ENCODE measurements at places on chromosomes 1 and 21. TPM values are rescaled to one million over a fixed set of nuclear protein-coding genes. Genes with fewer than 3 reads are reported as not detected.

GRCh38 chr21:31622397-31622796 lies 37.1 kb upstream of the SOD1 start:
- peaks cover 14% of the 10 kb centered on the region for H3K4me1 ChIP-seq
- no peak overlapping the region for H3K4me3 ChIP-seq
- H3K27ac ChIP-seq: no peak overlapping the region
- H3K27me3 ChIP-seq: no peaks in the 10 kb centered on the region
- H3K36me3 ChIP-seq: no peaks in the 10 kb centered on the region

DNA sequence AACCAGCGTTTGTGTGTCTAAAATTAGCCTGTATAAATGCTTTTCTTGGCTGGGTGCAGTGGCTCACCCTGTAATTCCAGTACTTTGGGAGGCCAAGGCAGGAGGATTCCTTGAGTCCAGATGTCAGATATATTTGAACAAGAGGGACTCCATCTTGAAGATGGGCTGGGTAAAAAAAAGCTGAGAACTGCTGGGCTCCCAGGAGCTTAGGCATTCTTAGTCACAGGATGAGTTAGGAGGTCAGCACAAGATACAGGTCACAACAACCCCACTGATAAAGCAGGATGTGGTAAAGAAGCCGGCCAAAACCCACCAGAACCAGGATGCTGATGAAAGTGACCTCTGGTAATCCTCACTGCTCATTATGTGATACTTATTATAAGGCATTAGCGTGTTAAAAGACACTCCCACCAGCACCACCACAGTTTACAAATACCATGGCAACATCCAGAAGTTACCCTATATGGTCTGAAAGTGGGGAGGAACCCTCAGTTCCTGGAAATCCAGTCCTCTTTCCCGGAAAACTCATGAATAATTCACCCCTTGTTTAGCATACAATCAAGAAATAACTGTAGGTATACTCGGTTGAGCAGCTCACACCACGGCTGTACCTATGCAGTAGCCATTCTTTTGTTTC lies 36.2 kb upstream of the ZNF496 start:
- peaks cover 8% of the 10 kb centered on the region for H3K4me1 ChIP-seq
- H3K27ac ChIP-seq: no peak overlapping the region
- H3K36me3 ChIP-seq: peaks cover 7% of the 10 kb centered on the region
- H3K27me3 ChIP-seq: peaks cover 7% of the 10 kb centered on the region
- no peak for DNase-seq
- no peak overlapping the region for H3K4me3 ChIP-seq

GRCh38 chr1:56590520-56591011 lies 11.2 kb upstream of the PLPP3 start:
- DNase-seq: no peak
- no peaks in the 10 kb centered on the region for H3K27me3 ChIP-seq
- no peak overlapping the region for H3K4me3 ChIP-seq
- peaks cover 3% of the 10 kb centered on the region for H3K4me1 ChIP-seq

DNA sequence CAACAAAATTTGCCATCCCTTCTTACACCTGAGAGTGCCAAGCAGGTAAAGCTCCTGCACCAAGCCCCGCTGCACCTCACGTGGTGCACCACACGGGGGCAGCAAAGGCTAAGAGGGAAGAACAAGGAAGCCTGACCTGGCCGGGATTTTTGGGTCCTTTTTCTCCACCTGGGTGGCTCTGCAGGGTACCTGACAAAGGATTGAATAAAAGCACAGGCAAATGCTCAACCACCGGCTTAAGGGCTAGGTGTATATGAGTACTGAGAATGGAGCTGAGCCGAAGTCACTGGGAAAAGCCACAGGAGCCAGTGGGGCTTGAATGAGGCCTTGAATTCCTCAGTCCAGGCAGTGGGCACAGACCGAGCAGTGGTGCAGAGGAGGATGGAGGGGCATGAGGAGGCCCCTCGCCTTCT lies 36.4 kb downstream of the ZNF697 start:
- DNase-seq: peak; percentile 73
- H3K36me3 ChIP-seq: no peaks in the 10 kb centered on the region
- H3K27me3 ChIP-seq: peaks cover 9% of the 10 kb centered on the region
- no peak overlapping the region for H3K27ac ChIP-seq

DNA sequence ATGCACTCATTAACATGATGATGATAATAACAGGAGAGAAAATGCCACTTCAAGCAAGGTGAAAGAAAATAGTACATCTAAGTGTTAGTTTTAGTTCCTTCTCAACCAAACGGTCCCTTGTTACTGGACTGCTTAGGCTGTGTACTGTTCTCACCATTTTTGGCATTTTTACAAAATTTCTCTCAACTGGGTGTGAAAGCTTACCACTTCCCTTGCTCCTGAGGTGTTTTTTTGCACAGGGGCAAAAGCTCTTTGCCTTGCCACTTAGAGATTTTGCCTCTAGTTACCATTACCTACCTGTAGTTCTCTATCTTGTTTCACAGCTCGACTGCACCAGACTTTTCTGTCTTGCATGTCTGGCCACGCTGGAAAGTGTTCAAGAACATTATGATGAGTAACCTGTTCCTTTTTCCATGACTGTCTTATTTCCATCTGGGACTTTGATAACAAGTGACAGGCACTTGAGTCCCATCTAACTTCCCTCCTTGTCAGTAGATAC lies 10.7 kb downstream of the NEK7 start:
- H3K27ac ChIP-seq: no peak overlapping the region
- DNase-seq: no peak
- H3K4me1 ChIP-seq: peaks cover 9% of the 10 kb centered on the region
- H3K27me3 ChIP-seq: no peaks in the 10 kb centered on the region

GRCh38 chr21:36813052-36813451 lies 114.1 kb downstream of the SIM2 start:
- no peaks in the 10 kb centered on the region for H3K36me3 ChIP-seq
- no peak for DNase-seq
- no peak overlapping the region for H3K4me3 ChIP-seq
- H3K27me3 ChIP-seq: no peaks in the 10 kb centered on the region
- no peaks in the 10 kb centered on the region for H3K4me1 ChIP-seq

DNA sequence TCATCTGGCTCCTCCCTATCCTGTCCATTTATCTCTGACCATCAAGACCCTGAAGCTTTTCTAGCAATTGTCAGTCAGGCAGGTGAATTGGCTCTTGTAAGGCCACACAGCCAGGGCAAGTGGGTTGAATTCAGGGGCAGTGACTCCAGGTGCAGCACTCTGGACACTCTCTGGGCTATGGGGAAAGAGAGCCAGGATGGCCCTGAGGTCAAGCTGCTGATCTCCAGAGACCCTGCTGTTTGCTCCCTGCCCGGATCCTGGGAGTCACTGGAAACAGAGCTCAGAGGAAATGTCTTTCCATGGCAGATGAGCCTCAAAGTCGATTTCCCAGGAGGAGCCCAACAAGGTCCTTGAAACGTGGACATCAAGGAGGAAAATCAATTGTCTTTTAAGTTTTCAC lies 184.4 kb downstream of the C1orf94 start:
- DNase-seq: no peak
- peaks cover 41% of the 10 kb centered on the region for H3K27me3 ChIP-seq
- H3K4me3 ChIP-seq: no peak overlapping the region
- H3K4me1 ChIP-seq: peaks cover 5% of the 10 kb centered on the region
- no peak overlapping the region for H3K27ac ChIP-seq

GRCh38 chr1:241611063-241611462 lies 29.1 kb downstream of the CHML start:
- H3K27me3 ChIP-seq: no peaks in the 10 kb centered on the region
- no peaks in the 10 kb centered on the region for H3K36me3 ChIP-seq
- no peak overlapping the region for H3K27ac ChIP-seq
- H3K4me1 ChIP-seq: no peaks in the 10 kb centered on the region
- no peak overlapping the region for H3K4me3 ChIP-seq
- DNase-seq: no peak

GRCh38 chr1:18093193-18093592 lies 14.4 kb upstream of the IGSF21 start:
- H3K27ac ChIP-seq: no peak overlapping the region
- H3K4me3 ChIP-seq: no peak overlapping the region
- DNase-seq: no peak
- H3K36me3 ChIP-seq: no peaks in the 10 kb centered on the region
- H3K4me1 ChIP-seq: peaks cover 12% of the 10 kb centered on the region

- no peak for DNase-seq
- H3K27me3 ChIP-seq: no peaks in the 10 kb centered on the region
- H3K4me3 ChIP-seq: no peak overlapping the region
- peaks cover 5% of the 10 kb centered on the region for H3K4me1 ChIP-seq
- H3K27ac ChIP-seq: no peak overlapping the region
Measured at GRCh38 chr1:154584267-154584994, 16.9 kb downstream of the CHRNB2 start.

DNA sequence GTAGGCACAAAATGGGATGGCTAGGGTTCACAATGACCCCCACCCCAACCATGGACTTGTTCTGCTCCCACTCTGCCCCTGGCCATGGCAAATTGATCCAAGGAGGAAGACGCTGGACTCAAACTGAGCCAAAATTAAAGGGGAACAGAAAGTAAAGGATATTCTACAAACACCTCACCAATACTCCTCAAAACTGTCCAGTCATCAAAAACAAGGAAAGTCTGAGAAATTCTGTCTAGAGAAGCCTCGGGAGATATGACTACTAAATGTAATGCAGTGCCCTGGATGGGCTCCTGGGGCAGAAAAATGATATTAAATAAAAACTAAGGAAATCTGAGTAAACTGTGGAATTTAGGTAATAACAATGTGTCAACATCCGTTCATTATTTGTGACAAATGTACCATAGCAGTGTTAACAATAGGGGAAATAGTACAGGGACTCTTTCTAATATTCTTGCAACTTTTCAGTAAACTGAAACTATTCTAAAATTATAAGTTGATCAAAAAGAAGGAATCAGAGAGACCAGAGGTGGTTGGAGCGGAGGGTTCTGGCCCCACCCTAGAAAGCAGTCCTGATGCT lies 45.0 kb downstream of the MIS18A start:
- no peak for DNase-seq
- peaks cover 9% of the 10 kb centered on the region for H3K4me1 ChIP-seq
- H3K27ac ChIP-seq: no peak overlapping the region
- H3K36me3 ChIP-seq: no peaks in the 10 kb centered on the region
- no peak overlapping the region for H3K4me3 ChIP-seq

DNA sequence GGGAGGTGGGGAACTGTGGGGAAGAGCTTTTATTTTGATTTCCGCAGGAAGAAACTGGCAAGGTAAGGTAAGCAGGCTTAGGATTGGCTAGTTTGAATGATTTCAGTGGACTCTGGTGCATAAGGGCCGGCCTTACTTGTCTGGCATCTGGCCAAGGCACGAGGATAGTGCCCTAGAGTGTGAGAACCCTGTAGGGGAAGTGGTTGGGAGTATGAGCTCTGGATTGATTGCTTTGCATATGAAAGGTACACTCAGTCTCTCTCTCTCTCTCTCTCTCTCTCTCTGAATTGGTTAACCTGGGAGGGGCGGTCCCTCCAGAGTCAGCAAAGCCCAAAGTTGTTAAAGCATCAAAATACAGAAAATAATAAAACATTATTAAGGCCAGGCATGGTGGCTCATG lies 463.0 kb downstream of the SIPA1L2 start:
- peaks cover 7% of the 10 kb centered on the region for H3K4me1 ChIP-seq
- DNase-seq: no peak
- no peaks in the 10 kb centered on the region for H3K36me3 ChIP-seq

DNA sequence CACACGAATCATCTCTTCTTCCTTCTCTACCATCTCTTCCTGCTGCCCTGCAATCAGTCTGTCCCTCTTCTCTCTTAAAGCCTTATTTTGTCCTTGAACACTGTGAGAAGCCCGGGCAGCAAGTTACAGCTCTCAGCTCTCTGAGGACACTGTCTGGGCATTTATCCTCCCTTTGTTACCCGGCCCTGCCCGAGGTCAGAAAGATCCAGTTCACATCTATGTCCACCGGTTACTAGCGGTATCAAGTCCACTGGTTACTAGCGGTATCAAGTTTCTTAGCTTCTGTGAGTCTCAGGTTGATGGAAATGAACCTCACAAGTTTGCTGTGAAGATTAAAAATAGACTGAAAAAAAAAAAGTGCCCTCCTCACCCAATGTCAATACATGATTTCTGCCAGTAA lies 18.8 kb downstream of the IFNLR1 start:
- H3K27ac ChIP-seq: no peak overlapping the region
- no peak overlapping the region for H3K4me3 ChIP-seq
- DNase-seq: no peak
- no peaks in the 10 kb centered on the region for H3K4me1 ChIP-seq
- H3K27me3 ChIP-seq: peaks cover 4% of the 10 kb centered on the region

GRCh38 chr1:236515443-236515958 lies 8.3 kb upstream of the LGALS8 start:
- no peaks in the 10 kb centered on the region for H3K36me3 ChIP-seq
- no peak overlapping the region for H3K27ac ChIP-seq
- no peak for DNase-seq
- H3K4me3 ChIP-seq: no peak overlapping the region

DNA sequence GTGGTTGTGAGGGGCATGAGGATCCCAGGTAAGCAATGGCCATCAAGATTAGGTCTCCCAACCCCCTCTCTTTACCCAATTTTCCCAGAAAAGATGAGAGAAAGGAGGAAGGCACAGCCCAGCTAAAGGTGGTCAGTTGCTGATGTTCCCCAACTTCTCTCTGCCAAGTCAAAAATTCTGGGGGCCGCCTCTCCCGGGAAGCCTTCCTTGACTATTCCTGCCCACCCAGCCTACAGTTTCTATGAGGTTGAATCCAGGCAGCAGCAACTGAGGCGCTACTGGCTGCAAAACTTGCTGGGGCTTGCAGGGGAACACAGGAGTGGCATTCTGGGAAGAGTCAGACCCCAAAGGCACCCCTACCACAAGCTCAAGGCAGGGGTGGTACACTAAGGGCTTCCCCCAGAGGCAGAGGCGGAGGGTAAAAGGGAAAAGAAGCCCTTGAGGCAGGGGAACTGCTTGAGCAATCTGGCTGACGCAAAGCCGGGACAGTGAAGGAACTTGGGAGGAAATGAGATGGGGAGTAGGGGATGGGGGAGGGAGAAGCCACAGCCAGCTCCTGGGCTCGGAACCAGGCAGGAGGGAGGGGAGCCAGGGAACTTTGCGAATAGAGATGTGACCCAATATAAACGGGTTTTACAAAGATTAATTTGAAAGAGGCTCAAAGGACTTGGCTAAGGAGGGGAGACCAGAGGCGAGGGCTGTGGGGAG lies 31.2 kb downstream of the SDC3 start:
- H3K4me1 ChIP-seq: peaks cover 41% of the 10 kb centered on the region
- H3K27ac ChIP-seq: peak overlapping the region; percentile 71
- H3K27me3 ChIP-seq: no peaks in the 10 kb centered on the region
- DNase-seq: no peak
- no peak overlapping the region for H3K4me3 ChIP-seq

DNA sequence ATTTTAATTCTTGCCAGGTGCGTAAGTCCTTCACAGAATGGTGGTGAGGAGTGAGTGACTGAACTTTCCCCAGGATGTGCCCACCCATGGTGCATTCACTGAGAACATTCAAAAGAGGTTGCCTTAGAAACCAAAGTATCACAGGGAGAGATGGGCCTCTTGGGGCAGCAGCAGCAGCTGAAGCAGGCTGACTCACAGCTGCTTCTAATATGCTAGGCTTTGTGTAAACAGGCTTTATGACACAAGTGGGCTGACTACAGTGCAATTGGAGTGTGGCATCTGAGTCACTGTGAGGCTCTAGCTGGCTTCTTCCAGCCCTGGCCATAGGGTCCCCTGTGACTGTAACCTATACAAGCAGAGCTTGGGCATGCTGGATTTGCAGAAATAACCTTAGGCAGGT lies 12.6 kb downstream of the PIGP start:
- H3K27ac ChIP-seq: peak overlapping the region; percentile 76
- no peaks in the 10 kb centered on the region for H3K36me3 ChIP-seq
- no peaks in the 10 kb centered on the region for H3K27me3 ChIP-seq
- peak; percentile 16 for DNase-seq

Gene LRRIQ3
- 0.35 TPM for total RNA-seq

Gene LCA5L
- total RNA-seq: 1.2 TPM
